ENCODE measurements at places on chromosomes 3 and 15.

DNA sequence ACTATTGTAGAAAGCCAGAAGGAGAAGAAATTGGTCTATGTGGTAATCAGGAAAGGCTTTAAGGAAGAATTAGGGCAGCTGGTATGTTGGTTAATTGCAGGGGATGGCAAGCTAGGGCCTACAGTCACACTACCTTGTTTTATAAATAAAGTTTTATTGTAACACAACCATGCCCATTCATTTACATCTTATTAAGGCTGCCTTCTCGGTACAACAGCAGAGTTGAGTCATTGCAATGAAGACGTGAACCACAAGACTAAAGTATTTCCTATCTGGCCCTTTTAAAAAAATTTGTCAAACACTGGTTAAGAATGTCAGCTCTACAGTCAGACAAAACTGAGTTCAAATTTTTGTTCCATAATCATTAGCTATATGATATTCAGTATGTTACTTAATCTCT lies 8.3 kb downstream of the SERPINI1 start:
- no peak for DNase-seq

GRCh38 chr15:55740981-55741832 lies 1.7 kb downstream of the PRTG start:
- DNase-seq, result no peak

GRCh38 chr15:86701611-86701963 lies 621.9 kb downstream of the AGBL1 start:
- DNase-seq, result no peak

GRCh38 chr3:182843478-182843877 lies 50.2 kb downstream of the ATP11B start:
- no peak for DNase-seq

- DNase-seq, result no peak
Observed at GRCh38 chr3:139764069-139764905, 86.5 kb upstream of the NMNAT3 start.

DNA sequence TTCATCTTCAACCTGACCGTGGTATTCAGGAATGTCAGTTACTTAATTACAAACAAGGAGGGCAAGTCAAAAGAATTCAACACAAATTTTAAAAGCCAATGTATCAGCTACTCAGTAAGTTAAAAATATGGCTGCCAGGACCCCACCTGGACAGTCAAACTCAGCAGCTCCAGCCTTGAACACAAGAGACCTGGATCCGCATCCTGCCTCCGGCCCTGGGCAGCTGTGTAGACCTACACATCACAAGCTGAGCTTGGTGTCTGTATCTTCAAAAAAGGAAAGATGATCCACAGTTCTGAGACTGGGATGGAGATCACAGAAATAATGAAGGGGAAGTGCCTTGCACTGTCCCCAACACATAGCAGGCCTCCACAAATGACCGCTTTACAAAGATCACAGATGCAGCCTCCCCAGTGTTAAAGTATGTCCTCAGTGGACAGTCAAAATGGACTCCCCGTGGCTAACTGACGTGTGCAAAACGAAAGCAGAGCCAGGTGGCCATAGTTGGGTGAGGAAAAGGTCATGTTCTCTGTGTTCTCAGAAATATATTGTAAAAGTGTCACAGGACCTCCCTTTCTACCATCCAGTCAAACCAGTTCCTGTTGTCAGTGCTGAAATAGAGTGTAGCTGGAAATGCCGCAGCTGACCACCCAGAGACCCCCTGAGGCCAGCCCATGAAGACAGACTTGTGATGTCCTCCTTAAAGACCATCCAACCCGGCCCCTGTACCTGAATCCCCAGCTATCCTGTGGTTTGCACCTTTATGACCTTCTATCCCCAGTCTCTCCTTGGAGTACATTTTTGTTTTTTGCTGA lies 168.5 kb upstream of the NSMCE3 start:
- no peak for DNase-seq

DNA sequence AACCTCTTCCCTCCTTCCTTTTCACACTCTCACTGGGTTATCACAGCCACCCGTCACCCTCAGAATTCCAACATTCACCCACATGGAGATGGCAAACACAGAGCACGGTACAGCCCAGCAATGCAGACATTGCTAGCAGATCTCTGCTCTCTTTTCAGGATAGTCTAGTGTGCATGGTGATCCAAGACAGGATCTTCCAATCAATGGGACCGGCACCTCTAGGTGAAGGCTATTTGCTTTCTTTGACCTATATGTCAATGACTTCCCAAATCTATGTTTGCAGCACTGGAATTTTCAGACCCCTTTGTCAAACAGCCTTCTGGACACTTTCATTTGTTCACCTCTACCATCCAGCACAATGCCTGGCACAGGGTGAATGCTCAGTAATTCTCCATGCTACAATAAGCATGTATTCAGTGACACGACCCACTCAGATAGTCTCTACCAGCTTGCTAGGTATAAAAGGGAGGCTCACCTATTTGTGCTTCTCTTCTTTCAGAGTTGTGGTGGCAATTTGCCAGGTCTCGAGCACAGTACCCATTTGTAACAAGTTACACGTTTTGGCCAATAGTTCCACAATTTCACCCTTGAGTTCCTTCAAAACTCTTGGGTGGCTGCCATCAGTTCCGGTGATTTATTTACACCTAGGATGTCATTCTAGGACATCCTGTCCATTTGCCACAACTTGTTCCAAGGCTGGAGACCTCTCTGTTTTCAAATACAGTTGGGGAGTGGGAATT lies 279.1 kb upstream of the ICE2 start:
- DNase-seq, result no peak

GRCh38 chr15:69809421-69809820 lies 288.3 kb downstream of the TLE3 start:
- DNase-seq, result no peak

GRCh38 chr3:129718201-129718600 lies 111.7 kb upstream of the PLXND1 start:
- no peak for DNase-seq

Measured in HCT116 (cell line).